ENCODE measurements at places on chromosomes 3 and 15.
A peak's percentile ranks its signal among the peaks of the same experiment; 100 is the strongest.

DNA sequence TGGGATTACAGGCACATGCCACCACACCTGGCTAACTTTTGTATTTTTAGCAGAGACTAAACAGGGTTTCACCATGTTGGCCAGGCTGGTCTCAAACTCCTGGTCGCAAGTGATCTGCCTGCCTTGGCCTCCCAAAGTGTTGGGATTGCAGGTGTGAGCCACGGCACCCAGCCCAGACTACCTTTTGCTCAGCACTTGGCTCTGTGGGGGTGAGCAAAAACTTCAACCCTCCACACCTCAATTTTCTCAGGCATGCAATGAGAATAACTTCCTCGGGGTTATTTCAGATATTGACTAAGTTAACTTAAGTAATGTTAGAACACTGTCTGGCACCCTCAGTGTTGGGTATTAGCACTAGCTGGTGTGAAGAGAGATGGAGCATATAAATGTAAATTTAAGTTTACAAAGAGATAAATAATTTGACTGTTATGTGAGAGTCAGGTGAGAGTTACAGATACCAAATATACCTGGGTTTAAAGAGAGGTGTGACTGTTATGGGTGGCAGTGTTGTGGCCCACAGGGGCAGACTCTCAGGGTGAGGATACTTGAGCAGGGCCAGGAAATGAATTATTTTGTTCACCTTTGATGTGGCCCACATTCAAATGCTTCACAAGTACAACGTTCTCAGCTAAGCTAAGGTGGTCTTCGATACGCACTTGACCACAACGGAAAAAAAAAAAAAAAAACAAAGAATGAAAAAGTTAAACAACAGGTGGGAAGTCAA is 29.0 kb downstream of the CPOX start:
- DNase-seq, result no peak

GRCh38 chr15:64333986-64334929 is 21.7 kb downstream of the CSNK1G1 start:
- DNase-seq, result peak; percentile 11

- no peak for DNase-seq
Measured at GRCh38 chr3:114411190-114411668, 117.4 kb downstream of the TIGIT start.

DNA sequence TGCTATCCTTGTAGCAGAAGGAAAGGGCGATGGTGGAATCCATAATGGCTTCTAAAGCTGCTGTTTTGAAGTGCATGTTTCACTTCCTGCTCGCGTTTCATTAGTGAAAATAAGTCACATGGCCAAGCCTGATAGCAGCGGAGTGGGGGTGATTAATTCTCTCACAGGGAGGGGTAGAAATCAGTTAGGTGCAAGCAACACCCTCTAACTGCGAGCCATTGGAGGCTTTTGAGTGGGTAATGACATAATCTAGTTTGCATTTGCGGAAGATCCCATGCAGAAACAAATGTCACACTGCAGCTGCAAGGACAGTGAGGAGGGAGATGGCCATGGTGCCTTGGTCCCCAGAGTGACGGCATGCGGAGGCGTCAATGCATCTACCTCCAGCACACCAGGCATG is 41.1 kb downstream of the CACNA2D3 start:
- DNase-seq, result no peak

DNA sequence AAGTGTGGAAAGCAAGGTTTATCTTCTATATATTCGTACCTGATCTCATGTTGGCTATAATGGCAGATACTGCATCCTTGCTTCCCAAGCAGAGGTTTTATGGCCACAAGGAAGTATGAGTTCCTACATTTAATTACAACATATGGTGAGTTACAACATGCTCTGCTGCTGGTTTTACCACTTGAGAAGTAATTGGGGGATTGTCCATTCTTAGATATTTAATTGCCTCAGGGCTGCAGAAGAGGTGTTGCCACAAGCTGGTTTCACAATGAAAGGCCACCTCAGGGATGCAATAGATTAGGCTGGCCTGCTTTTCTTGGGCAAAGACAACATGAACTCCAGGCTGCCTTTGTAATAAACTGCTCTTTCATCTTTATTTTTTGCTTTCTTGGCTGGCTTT is 48.6 kb downstream of the RAP2B start:
- DNase-seq, result no peak

DNA sequence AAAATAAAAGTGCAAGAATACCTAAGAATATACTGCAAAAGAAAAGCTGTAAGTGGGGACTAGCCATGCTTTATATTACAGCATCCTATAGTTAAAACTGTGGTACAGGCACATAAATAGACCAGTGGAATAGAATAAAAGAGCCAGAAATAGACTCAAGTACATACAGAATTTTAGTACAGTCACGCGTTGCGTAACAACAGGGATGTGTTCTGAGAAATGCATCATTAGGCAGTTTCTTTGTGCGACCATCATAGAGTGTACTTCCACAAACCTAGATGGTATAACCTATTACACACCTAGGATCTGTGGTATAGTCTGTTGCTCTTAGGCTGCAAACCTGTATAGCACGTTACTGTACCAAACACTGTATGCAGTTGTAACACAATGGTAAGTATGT is 61.8 kb downstream of the PCCB start:
- DNase-seq, result no peak

DNA sequence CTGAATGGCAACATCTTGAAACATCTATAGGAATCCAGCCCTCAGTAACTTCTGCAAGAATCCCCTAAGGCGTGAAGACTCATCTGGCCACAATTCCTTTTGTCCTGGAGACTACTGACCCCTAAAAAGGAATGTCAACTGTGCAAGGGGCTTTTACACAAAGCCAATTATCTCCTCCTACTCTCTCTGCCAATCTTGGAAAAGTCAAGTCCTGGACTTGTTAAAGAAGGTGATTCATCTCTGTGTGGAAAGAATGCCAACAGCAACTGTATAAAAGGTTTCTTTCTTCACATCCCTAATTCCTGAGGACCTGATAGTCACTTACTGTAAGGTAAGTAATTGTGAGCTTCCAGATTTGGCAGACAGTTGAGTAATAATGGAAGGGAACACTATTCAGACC is 22.3 kb downstream of the THRB start:
- no peak for DNase-seq

DNA sequence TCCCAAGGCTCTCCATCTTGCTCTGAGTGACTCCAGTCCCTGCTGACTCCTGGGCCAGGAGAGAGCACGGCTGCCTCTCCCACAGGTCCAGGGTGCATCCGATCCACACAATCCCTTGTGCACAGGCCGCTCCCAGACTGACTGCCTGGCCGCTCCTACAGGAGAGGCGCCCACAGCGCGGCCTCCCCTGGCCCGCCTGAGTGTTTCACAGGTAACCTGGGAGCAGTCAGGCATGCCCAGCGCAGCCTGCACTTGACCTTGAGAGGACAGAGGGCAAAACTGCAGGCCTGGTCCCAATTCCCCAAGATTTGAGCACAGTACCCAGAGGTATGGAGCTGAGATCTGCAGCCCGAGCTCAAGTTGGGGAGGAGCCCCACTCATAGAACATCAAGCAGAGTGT is 490.2 kb downstream of the CNTN6 start:
- no peak for DNase-seq

- peak; percentile 40 for DNase-seq
Measured at GRCh38 chr15:70528270-70528706, 235.1 kb downstream of the UACA start.

DNA sequence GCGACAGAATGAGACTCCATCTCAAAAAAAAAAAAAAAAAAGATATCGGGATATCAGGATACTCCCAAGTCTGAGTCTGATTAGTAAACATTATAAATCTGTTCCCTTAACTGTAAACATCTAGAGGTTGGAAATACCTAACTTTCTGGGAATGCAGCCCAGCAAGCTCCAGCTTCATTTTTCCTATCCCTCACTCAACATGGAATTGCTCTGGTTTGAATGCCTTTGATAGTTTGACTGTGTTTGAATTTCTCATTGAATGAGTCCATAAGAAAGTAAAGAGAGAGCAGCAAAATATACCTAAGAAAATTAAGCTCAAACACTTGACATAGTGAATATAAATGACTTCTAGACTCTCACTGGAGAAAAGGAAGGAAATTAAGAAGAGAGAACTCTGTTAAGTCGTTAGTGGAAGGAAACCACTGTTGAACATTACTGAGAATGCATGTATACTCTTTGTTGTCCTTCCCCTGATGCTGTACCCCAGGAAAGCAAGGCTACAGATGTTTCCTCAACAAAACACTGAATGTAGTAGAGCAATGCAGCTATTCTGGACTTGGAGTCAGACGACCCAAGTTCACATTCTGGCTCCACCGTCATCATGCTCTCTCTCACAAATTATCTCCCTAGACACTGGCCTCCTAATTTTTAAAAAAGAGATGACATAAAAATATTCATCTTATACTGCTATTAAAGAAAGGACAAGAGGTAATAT is 62.4 kb downstream of the CD200 start:
- no peak for DNase-seq

DNA sequence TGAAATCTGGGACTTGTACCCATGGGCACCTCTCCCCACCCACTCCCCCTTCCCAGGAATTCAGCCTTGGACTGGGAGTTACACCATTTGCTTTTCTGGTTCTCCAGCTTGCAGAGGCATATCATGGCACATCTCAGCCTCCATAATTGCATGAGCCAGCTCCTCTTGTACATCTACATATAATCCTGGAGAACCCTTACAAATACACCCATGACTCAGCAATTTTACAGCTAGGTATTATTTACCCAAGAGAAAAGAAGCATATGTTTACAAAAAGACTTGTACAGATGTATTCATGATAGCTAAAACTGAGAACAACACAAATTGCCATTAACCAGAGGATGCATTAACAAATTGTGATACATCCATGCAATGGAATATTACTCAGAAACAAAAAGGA is 58.4 kb downstream of the RPLP1 start:
- DNase-seq, result no peak

DNA sequence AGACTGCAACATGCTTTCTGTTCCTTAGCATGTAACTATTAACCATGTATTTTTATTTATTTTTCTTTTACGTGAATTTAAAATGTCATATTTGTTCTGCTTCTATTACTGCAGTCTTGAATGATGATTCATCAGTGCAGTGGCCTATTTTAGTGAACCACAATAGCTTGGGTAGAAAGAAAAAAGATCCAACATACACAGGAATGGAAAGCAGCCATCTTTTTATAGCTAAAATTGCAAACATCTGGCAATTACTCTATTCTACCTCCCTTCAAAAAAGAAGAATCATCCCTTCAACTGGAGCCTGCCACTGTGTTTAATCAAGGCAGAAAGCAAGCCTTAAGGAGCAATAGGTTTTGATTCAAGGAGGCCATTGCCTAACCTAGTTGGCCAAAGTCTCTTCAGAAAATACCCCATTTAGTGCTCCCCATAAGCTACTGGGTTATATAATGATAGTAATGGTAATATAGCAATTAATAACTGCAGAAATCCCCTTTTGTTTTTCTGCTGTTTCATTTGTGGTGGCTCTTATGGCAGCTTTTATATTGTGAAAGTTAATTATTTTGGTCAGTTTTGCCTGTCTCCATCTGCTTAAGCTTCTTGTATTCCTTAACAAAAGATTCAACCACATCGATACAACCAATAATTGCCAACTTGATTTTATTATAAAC is 267.3 kb downstream of the LPP start:
- DNase-seq, result no peak

- no peak for DNase-seq
Measured at GRCh38 chr3:16485395-16485992, 28.0 kb downstream of the RFTN1 start.

GRCh38 chr3:67064105-67064504 is 66.0 kb downstream of the KBTBD8 start:
- DNase-seq, result no peak

- no peak for DNase-seq
Measured at GRCh38 chr3:171223396-171223795, 196.9 kb upstream of the SLC2A2 start.

DNA sequence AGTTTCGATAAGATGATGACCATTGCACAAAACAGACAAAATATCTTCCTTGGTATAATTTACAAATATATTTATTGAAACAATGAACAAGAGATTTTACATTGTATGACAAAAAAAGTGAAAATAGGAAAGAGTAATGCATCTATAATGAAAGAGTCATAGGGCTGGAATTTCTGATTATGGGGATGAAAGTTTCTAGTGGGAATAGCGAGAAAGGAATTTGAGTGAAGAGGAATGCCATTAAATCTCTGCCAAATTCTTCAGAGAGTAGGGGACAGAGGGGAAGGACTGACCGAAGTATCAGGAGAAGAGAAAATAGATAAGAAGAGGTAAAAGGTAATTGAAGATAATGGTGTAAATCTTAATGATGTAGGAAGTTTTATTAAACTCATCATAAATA is 125.4 kb downstream of the VGLL3 start:
- no peak for DNase-seq

DNA sequence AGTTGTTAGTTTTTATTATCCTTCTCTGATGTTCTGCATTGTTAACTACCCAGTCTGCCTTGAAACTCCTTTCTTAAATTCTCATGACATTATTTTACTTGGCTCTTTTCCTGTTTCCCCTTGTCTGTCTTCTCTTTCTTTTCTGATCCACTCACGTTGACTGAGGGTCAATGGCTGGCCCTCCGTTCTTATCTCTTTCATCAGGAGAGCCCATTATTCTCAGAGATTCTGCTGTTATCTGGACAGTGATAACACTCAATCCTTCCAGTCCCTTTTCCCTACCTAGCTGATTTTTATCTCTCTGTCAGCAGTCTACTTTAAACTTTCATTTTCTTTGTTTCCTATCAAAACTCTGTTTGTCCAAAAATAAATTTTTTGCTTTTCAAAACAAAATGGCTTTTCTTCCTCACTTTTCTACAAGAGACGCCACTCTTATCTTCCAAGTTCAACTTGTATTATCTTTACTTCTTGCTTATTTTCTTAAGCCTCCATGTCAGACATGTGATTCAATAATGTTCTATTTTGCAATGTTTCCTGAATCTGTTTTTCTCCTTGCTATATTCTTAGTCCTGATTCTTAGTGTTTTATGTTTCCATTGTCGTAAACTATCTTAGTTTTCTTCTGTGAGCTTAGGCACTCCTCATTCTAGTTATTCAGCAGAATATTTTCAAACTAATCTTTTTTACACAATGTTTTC is 120.2 kb downstream of the NEDD4 start:
- DNase-seq, result no peak

GRCh38 chr3:64138046-64138445 is 87.2 kb downstream of the PRICKLE2 start:
- no peak for DNase-seq

- DNase-seq, result no peak
Measured at GRCh38 chr3:156024904-156025533, 95.4 kb upstream of the KCNAB1 start.

- DNase-seq, result no peak
Measured at GRCh38 chr3:119978554-119979208, 115.6 kb downstream of the GSK3B start.

DNA sequence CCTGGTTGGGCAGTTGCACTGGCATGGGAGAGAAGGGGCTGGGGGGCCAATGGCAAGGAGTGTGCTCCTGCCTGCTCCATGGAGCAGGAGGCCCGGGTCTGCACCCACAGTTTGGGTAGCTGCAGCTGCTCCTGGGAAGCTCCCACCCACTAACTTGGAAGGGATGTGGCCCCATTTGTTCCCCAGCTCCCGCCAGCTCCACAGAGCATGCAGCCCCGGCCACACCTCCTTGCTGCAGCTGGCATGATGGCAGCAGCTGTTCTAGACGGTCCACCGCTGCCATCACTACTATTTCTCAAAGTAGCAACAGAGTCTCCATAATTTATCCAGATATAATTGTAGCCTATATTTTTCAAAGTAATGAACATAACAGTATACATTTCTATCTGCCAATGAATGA is 65.8 kb downstream of the PIK3CB start:
- no peak for DNase-seq

GRCh38 chr3:29065211-29065785 is 215.6 kb upstream of the RBMS3 start:
- DNase-seq, result no peak

GRCh38 chr3:188126276-188126675 is 27.7 kb upstream of the LPP start:
- no peak for DNase-seq

Measured in stimulated activated CD8-positive, alpha-beta memory T cell treated with anti-CD3 and anti-CD28 coated beads, Interleukin-7, amount 100 ng/mL, for 4 hours (primary cell).